ENCODE measurements at places on chromosomes 5 and 9. TPM values are rescaled to one million over a fixed set of nuclear protein-coding genes. Genes with fewer than 3 reads are reported as not detected.
A peak's percentile ranks its signal among the peaks of the same experiment; 100 is the strongest.

The BARHL1 gene
- not detected for total RNA-seq

DNA sequence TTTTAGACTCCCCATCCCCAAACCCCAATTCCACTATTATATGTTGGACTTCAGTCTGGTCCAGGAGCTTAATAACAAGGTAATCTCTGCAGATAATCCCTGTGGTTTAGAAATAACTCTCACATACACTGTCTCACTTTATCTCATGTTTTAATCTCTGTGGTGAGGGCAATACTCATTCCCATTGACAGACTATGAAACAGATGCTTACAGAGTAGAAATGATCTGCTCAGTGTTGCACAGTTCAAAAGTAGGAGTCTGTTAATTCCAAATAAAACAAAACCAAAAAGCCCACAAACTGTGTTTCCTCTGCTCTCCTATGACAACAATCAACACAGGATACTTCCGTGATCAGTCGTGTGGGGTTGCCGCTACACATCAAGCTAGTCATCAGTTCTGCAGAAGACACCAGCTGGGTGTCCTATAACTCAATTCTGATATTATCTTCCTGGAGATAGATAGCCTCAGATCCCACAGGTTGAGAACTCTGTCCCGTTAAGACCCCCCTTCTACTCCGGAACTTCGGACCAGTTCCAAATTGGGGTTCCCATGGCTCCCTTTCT is 26.3 kb upstream of the FANCC start:
- no peak for DNase-seq
- no peak overlapping the region for H3K4me3 ChIP-seq
- H3K27me3 ChIP-seq: peaks cover 5% of the 10 kb centered on the region
- H3K27ac ChIP-seq: no peak overlapping the region

- no peak overlapping the region for H3K27ac ChIP-seq
- H3K4me3 ChIP-seq: no peak overlapping the region
- H3K36me3 ChIP-seq: no peaks in the 10 kb centered on the region
- no peak for DNase-seq
- H3K27me3 ChIP-seq: no peaks in the 10 kb centered on the region
- H3K4me1 ChIP-seq: no peaks in the 10 kb centered on the region
Measured at GRCh38 chr9:86925686-86926085, 21.6 kb downstream of the GAS1 start.

DNA sequence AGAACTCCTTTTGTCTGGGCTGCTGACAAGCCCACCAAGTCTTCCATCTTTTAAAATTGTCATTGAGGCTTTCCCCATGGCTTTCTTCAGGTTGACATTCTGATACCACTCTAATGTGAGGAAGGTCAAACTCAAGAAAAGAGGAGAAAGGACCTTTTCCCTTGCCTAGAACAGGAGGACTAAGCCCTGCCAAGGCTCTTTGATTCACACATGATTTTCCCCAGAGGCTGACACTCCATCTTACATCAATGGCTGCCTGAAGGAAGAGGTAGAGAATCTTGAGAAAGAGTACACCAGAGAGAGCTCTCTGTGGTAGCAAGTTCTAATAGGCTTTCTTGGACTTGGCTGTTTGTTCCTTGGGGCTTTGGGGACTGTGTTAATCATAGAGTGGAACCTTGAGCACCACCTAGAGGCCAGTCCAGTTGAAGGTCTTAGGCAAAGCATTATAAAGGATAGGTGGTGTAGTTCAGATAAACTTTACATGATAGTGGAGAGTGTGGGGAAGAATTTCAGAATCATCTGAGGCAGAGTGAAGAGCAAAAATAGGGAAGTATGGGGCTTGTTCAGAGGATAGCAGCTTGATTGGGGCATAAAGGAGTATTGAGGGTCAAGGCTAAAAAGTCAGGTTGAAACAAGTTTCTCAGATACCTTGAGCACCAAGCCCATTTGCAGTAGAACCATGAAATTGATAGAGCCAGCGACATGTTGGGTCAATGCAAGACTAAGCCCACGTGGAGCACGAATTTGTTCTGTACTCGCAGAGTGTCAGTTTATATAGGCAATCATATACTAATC is 36.7 kb downstream of the NDFIP1 start:
- H3K4me3 ChIP-seq: no peak overlapping the region
- no peaks in the 10 kb centered on the region for H3K4me1 ChIP-seq
- peaks cover 11% of the 10 kb centered on the region for H3K36me3 ChIP-seq
- DNase-seq: peak; percentile 31

DNA sequence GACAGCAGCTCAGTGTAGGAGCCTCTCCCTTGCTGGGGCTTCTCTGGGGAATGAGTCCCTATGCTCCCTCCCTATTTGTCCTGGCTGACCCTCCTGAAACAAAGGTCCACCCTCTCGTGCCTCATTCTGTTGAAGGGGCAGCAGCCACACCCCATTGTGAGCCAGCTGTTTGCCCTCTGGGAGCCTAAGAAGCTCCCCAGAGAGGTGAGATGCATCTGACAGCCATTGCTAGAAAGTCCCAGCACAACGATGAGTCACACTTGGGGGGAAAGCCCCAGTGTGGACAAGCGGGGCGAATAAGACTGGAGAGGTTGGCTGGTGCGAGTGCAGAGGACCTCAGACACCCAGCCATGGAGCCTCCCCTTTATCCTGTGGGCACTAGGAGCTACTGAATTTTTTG is 101.4 kb downstream of the PPARGC1B start:
- no peak overlapping the region for H3K27ac ChIP-seq
- no peaks in the 10 kb centered on the region for H3K36me3 ChIP-seq
- DNase-seq: no peak

- no peak overlapping the region for H3K27ac ChIP-seq
- no peak for DNase-seq
- no peaks in the 10 kb centered on the region for H3K4me1 ChIP-seq
- H3K4me3 ChIP-seq: no peak overlapping the region
Measured at GRCh38 chr5:87132696-87133095, 135.0 kb upstream of the RASA1 start.

The SH3GLB2 gene
- 227 TPM for total RNA-seq

DNA sequence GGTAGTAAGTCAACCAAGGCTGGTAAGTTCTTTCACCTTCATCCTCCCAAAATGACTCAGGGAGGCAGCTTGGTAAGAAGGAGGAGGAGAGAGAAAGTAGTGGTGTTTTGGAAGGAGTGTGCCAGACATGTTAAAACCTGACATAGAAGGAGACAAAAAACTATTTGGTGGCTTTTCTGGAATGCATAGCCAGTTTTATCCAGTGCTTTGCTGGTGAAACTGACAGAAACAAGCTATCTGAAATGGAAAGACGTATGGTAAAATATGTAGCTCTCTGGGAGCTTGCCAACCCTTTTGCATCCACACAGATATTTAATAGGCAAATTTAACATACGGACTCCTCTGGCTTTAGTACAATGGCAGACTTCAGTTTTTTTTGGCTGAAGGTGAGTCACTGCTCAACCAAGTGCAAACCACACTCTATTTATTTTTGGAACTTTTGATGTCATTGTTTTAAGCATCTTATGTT is 45.4 kb downstream of the RAB14 start:
- no peak overlapping the region for H3K4me3 ChIP-seq
- H3K27me3 ChIP-seq: no peaks in the 10 kb centered on the region
- H3K36me3 ChIP-seq: no peaks in the 10 kb centered on the region

The SIT1 gene
- 1.3 TPM for total RNA-seq

GRCh38 chr5:95647886-95648860 is 1.6 kb downstream of the RFESD start:
- no peaks in the 10 kb centered on the region for H3K36me3 ChIP-seq
- H3K4me1 ChIP-seq: no peaks in the 10 kb centered on the region
- no peak overlapping the region for H3K4me3 ChIP-seq
- DNase-seq: no peak
- peak overlapping the region; percentile 94 for H3K27ac ChIP-seq

Data from breast epithelium (tissue), 4 donors.